NCI-H82 (cell line): ENCODE measurements at places on chromosomes 16 and 17.

- peak; percentile 99 for DNase-seq
Observed at GRCh38 chr17:3026856-3027751, 36.3 kb downstream of the OR1D5 start.

GRCh38 chr17:36153895-36154610, 22.4 kb downstream of the TBC1D3B start:
- DNase-seq = no peak

DNA sequence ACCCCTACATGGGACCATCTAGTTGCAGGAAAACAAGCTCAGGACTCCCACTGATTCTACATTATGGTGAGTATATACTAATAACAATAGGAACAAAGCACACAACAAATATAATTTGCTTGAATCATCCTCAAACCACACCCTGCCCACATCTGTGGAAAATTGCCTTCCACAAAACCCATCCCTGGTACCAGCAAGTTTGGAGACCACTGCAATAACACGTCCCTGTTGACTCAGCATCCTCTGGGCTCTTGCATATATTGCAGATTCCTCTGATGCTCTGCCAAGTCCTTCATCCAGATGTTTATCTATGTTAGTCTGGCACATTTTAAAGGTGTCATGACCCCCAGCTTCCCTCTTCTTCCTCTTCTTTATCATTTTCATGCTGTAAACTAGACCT, 138.4 kb downstream of the PCTP start:
- no peak for DNase-seq

GRCh38 chr16:67884684-67885083, at the start of gene NRN1L:
Gene NRN1L, plus strand, starts transcription at chr16:67884885. Its CDS starts 19 bp downstream, at chr16:67884904.
- peak; percentile 93 for DNase-seq

DNA sequence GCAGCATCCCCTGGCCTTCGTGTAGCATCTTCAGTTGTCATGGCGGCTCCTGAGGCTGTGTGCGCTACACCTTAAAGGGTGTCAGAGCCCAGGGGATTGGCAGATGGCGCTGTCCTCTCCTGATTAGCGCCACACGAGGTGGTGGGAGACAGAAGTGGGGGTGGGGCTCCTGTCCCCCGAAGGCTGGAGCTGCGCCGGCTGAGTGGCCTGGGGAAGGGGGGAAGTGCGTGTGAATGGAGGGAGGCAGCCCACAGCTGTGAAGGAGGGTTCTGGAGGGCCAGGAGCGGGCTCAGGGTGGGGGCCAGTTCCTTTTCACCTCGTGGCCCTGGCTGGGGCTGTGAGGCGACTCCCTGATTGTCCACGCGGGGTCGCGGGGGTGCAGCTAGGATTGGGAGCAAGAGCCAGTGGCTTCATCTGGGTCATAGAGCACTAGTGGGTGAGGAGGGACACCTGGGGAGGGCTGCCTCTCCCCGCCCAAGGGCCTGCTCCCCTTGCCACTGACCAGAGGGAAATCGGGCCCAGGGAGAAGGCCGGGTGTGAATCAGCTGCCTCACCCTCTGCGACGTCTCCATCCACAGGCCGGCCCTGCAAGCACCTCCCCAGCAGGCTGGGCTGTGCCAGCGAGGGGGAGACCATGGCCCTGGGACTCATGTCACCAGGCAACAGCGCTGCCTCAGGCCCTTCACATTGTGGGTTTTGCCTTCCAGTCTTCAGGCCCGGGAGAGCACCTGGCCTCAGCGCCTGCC, 14.1 kb downstream of the BAHCC1 start:
- peak; percentile 78 for DNase-seq
